ENCODE measurements at places on chromosomes 1 and 21. TPM values are rescaled to one million over a fixed set of nuclear protein-coding genes. Genes with fewer than 3 reads are reported as not detected.

GRCh38 chr1:228064741-228065542 is 17.6 kb upstream of the ARF1 start:
- H3K27ac ChIP-seq = no peak overlapping the region
- no peaks in the 10 kb centered on the region for H3K36me3 ChIP-seq
- no peak overlapping the region for H3K4me3 ChIP-seq
- H3K27me3 ChIP-seq = peaks cover 15% of the 10 kb centered on the region
- no peak for DNase-seq
- peaks cover 11% of the 10 kb centered on the region for H3K4me1 ChIP-seq

GRCh38 chr21:32868631-32869454 is 97.3 kb upstream of the PAXBP1 start:
- DNase-seq = no peak
- no peaks in the 10 kb centered on the region for H3K4me1 ChIP-seq
- H3K4me3 ChIP-seq = no peak overlapping the region
- H3K36me3 ChIP-seq = no peaks in the 10 kb centered on the region
- H3K27ac ChIP-seq = no peak overlapping the region

GRCh38 chr1:106232128-106232527 is 824.3 kb upstream of the PRMT6 start:
- H3K4me1 ChIP-seq = no peaks in the 10 kb centered on the region
- no peak overlapping the region for H3K4me3 ChIP-seq
- no peaks in the 10 kb centered on the region for H3K27me3 ChIP-seq
- H3K27ac ChIP-seq = no peak overlapping the region
- DNase-seq = no peak
- no peaks in the 10 kb centered on the region for H3K36me3 ChIP-seq

DNA sequence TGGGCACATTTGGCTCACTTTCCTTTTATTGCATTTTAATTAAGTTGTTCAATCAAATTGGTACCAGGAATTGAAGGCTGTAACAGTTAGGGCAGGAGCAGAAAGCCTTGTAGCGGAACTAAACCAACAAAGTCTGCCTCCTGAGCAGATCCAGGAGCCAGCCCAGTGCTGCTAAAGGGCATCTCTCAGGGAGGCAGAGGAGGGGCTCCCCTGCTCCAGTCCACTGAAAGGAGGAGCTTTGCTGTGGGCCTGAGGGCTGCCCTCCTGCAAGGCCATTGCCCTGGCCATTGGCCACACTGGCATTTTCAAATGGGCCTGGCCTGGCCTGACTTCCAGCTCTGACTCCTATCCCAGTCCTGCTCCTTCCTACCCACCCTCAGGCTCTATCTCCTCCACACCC is 3.7 kb upstream of the TRABD2B start:
- peaks cover 57% of the 10 kb centered on the region for H3K27me3 ChIP-seq
- DNase-seq = no peak
- no peak overlapping the region for H3K27ac ChIP-seq
- no peaks in the 10 kb centered on the region for H3K36me3 ChIP-seq
- H3K4me3 ChIP-seq = no peak overlapping the region

- no peak for DNase-seq
- peaks cover 21% of the 10 kb centered on the region for H3K4me1 ChIP-seq
- no peak overlapping the region for H3K4me3 ChIP-seq
Observed at GRCh38 chr1:112698366-112699310, 8.3 kb downstream of the RHOC start.

GRCh38 chr1:43839056-43839455 is 94.5 kb upstream of the ARTN start:
- no peaks in the 10 kb centered on the region for H3K27me3 ChIP-seq
- peak overlapping the region; percentile 15 for H3K27ac ChIP-seq
- no peak for DNase-seq
- peak overlapping the region; percentile 16 for H3K4me3 ChIP-seq

GRCh38 chr1:37716321-37716720 is 24.0 kb downstream of the CDCA8 start:
- H3K27ac ChIP-seq = no peak overlapping the region
- peaks cover 8% of the 10 kb centered on the region for H3K27me3 ChIP-seq
- no peaks in the 10 kb centered on the region for H3K4me1 ChIP-seq
- no peak for DNase-seq
- H3K36me3 ChIP-seq = no peaks in the 10 kb centered on the region
- H3K4me3 ChIP-seq = no peak overlapping the region

DNA sequence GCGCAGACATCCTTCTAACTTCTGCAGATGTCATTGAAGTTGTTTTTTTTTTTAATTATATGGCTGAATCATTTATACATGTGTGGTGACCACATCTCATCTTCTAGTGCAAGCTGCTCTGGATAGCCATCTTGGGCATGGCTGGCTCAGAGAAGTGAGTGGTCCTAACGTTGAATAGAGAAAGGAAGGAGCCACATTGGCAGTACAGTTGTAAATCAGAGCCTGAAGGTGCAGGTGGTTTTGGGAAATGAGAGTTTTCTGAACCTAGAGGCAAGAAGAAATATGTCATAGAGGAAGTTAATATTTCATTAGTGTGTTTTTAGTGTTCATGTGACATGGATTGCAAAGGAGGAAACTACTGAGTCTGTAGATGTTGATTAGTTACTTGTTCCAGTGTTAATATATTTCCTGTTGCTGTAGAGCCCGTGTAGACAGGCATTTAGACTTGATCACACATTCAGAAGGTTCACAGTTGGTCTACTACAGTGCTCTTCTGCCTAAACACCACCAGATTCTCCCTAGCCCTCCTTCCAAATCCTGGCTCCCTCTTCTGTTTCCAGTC is 163.7 kb downstream of the ROR1 start:
- H3K27me3 ChIP-seq = no peaks in the 10 kb centered on the region
- no peak for DNase-seq
- H3K4me3 ChIP-seq = no peak overlapping the region
- H3K36me3 ChIP-seq = no peaks in the 10 kb centered on the region
- no peaks in the 10 kb centered on the region for H3K4me1 ChIP-seq

DNA sequence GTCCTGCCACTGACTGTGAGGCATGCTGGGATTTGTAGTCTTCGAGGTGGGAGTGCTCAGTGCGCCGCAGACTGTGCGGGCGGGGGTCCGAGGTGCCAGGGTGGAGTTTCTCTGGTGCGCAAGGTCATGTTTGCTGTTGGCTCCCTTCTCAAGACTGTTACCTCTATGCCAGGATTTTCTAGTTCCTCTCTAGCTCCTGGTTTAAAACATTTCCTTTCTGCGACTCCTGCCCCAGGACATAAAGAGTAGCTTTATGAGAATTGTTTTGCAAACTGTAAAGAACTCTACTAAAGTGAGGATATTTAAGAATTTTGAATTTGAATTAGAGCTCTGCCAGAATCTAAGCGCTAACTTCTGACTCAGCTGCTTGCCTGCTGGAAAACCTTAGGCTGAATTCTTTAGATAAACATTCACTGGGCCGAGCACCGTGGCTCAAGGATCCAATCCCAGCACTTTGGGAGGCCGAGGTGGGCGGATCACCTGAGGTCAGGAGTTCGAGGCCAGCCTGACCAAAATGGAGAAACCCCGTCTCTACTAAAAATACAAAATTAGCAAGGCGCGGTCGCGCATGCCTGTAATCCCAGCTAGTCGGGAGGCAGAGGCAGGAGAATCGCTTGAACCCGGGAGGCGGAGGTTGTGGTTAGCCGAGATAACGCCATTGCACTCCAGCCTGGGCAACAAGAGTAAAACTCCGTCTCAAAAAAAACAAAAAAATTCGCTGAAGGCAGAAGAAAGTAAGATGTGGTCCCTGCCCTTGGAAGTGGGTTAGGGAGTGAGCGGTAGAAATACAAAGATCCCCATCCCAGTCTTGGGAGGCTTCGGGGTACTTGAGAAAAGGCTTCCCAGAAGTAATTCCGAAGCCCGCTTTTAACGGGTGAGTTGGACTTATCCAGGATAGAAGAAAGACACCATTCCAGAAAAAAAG is 992 bp upstream of the USP48 start:
- H3K27me3 ChIP-seq = no peaks in the 10 kb centered on the region
- H3K36me3 ChIP-seq = no peaks in the 10 kb centered on the region
- no peak for DNase-seq
- peak overlapping the region; percentile 87 for H3K4me3 ChIP-seq
- peaks cover 43% of the 10 kb centered on the region for H3K4me1 ChIP-seq
- peak overlapping the region; percentile 98 for H3K27ac ChIP-seq

DNA sequence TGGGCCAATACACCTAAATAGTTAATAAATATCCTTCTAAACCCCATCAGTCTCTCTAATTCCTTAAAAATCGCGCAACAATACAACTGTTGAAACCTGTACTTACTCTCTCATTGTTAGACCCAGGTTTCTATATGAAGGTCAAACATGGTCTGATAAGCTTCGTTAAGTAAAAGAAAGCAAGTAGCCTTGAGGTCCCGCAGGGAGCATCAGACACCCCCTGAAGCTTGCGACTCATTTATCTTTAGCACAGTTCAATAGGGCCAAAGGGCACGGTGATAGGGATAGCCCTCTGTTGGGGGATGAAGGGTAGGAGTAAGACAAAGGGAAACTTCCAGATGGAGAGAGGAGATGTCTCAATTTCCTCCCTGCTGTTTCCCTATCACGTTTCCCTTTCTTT is 27.3 kb upstream of the THEM4 start:
- H3K36me3 ChIP-seq = no peaks in the 10 kb centered on the region
- H3K4me3 ChIP-seq = no peak overlapping the region
- H3K4me1 ChIP-seq = peaks cover 8% of the 10 kb centered on the region
- DNase-seq = no peak
- H3K27me3 ChIP-seq = no peaks in the 10 kb centered on the region

- peak overlapping the region; percentile 77 for H3K4me3 ChIP-seq
- no peaks in the 10 kb centered on the region for H3K27me3 ChIP-seq
- H3K36me3 ChIP-seq = peaks cover 41% of the 10 kb centered on the region
- peak overlapping the region; percentile 99 for H3K27ac ChIP-seq
- peaks cover 14% of the 10 kb centered on the region for H3K4me1 ChIP-seq
Observed at GRCh38 chr1:23367451-23367790, 2.2 kb downstream of the ZNF436 start.

- H3K36me3 ChIP-seq = no peaks in the 10 kb centered on the region
- H3K4me3 ChIP-seq = no peak overlapping the region
- no peaks in the 10 kb centered on the region for H3K27me3 ChIP-seq
- H3K4me1 ChIP-seq = peaks cover 2% of the 10 kb centered on the region
- no peak overlapping the region for H3K27ac ChIP-seq
- DNase-seq = no peak
Observed at GRCh38 chr1:63677497-63677896, 84.3 kb downstream of the PGM1 start.

DNA sequence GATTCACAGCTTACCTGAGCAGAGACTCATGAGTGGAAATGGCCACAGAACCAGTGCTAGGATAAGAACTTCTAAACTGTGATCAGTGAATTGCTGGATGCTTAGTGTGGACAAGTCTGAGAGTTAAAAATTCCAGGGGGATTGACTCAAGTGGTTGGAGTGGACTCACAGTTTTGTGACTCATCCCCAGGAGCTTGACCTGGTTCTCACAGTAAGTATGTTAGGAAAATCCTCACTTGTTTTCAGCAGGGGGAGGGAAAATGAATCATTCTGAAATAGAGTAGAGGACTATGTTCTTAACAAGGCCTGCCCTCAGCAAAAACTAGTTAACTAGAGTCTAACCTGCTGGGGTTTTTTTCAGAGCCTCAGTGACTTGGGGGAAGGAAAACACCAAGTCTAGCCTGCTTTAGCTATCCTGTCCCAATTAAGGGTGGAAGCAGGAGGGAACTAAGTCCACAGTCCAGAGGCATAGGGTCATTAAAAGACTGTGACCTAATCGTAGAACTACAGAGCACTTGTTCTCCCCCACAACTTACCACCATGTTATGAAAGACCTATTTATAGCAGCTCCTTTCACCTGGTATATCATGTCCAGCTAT is 6.1 kb upstream of the CDC73 start:
- H3K4me3 ChIP-seq = no peak overlapping the region
- no peaks in the 10 kb centered on the region for H3K27me3 ChIP-seq
- H3K27ac ChIP-seq = no peak overlapping the region
- no peak for DNase-seq

DNA sequence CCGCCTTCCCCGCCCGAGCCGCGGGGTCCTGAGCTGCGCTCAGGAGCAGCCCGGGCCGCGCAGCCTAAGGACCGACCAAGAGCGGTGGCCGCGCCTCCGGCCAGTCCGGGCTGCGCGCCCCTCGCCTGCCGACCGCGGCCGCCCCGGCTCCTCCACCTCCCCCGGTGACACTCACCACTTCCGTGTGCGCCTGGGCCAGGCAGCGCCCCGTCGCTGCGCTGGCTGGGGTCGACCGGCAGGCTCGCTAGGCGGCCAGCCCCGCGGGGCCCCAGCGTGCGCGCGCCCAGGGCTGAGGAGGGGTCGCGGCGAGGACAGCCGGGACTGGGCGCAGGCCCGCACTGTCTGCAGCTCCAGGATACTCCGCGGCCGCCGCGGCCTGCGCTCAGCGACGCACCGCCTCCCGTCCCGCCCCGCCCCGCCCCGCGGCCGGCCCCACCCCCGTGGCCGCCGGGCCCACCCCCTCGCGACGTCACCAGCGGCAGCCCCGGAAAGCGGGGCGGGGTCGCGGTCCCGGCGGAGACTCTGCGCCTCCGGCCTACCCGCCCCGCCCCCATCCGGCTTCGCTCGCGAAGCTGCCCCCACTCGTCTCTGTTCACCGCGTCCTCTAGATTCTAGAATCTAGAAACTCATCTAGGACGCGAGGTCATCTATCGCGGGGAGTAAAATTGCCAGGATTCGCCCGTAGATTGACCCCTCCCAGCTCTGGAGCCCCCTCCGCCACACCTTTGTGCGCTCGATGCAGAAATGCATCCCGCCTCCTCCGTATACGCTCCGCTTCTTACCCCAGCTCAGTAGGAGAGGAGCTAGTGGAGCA is at the start of gene JAK1:
Gene JAK1, minus strand, starts transcription at position 392 of the 814 bp plus-strand sequence. CDS start 80,285 bp downstream, outside the sequence.
- peak; percentile 91 for DNase-seq
- peak within 1 kb of the TSS; percentile 96 for H3K27ac ChIP-seq
- H3K4me3 ChIP-seq = peak within 1 kb of the TSS; percentile 67
- H3K4me1 ChIP-seq = peaks cover 3% of the 10 kb centered on the region
- H3K36me3 ChIP-seq = no peaks in the 10 kb centered on the region

DNA sequence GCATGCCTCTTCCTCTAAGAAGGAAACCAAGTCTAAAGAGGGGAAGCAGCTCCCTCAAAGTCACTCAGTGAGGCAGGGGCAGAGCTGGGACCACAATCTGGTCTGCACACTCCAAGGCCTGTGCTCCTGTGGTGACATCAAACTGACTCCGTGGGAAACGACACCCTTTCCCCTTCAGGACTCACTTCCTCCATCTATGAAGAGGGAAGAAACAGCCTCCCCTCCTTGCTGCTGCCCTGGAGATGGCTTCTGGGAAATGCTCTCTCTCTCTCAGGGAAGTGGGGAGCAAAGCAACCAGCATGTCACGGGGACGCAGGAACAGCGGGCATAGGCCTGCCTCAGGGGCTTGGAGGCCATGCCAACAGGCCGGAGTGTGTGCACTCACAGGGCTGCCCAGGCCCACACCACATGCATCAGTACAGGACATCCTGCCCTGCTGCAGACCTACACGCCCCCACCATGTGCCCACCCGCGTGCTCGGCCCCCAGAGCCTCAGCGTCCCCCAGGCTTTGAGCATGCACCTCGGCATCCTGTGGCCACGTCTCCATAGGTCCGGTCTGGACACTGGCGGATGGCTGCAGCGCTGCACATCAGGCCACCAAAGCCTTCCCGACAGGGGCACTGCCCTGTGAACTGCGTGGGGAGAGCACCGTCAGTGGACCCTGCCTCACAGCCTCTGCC is 25.7 kb downstream of the LAMB3 start:
- peaks cover 22% of the 10 kb centered on the region for H3K4me1 ChIP-seq
- H3K27ac ChIP-seq = no peak overlapping the region
- H3K36me3 ChIP-seq = peaks cover 59% of the 10 kb centered on the region
- DNase-seq = no peak
- no peaks in the 10 kb centered on the region for H3K27me3 ChIP-seq
- H3K4me3 ChIP-seq = no peak overlapping the region

LIPI gene
- not detected for total RNA-seq

CHIA gene
- 2.6 TPM for total RNA-seq

LYPLAL1 gene
- 24.1 TPM for total RNA-seq

FAM229A gene
- total RNA-seq = 4.4 TPM

DPYD gene
- 63.3 TPM for total RNA-seq

FMO2 gene
- total RNA-seq = 63.4 TPM

DCST1 gene
- total RNA-seq = not detected

CD53 gene
- total RNA-seq = 83.5 TPM

Measured in left lung (tissue), 14 donors.